ENCODE measurements at places on chromosomes 7 and 10. TPM values are rescaled to one million over a fixed set of nuclear protein-coding genes. Genes with fewer than 3 reads are reported as not detected.

- no peak for DNase-seq
These were observed 25.7 kb downstream of the NUB1 start for GRCh38 chr7:151367284-151367683.

DNA sequence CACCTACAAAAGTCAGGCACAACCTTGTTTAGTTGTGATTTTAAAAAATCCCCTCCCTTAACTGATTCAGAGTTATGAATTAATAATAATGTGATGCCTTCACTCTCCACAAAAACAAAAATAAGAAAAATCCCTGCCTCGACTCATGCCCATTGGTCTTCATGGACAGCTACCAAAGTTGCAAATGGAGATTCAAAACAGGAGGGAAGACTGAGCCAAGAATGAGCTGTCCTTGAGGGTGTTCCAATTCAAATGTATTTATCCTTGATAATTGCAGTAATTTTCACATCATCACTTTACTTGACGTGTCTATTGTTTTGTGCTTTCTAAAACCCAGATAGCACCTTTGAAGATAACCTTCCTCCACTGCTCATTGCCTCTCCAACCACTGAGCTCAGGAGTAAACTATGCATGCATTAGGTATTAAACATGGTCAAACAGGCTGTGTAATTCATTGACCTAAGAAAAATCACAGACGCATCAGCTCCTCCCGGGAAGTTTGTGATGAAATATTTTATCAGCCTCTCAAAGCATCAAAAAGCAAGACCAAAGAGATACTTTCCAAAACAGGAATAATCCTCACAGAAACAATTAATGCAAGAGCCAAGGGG lies 712.7 kb upstream of the IGFBP3 start:
- no peak for DNase-seq

DNA sequence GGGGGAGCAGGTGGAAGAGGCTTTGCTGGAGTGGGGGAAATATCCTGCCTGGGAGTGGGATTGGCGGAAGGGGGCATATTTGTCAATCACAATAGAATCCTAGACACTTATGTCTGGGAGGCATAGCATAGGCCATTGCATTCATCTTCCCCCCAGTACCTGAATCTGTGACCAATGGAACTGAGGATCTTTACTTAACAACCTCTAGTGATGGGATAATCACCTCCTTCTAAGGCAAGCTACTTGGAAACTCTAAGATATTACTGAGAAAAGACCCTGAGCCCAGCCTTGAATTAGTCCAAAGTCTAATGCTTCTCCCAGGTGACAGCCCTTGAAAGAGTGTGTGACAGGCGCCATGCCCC lies 90.7 kb downstream of the NPSR1 start:
- DNase-seq: no peak

- DNase-seq: no peak
These were observed 46.6 kb downstream of the CCDC3 start for GRCh38 chr10:12954866-12955265.

The HSPA12A gene
- 24.4 TPM for total RNA-seq

The SEC61G gene
- 177 TPM for total RNA-seq

The CPN1 gene
- 0.16 TPM for total RNA-seq

The IFIT1B gene
- total RNA-seq: 2.2 TPM

The MPP7 gene
- total RNA-seq: 31.2 TPM

The GPR22 gene
- 2.2 TPM for total RNA-seq

All from urinary bladder (tissue), 4 donors.